Mammary epithelial cell (primary cell): ENCODE measurements at places on chromosomes 3 and 15. TPM values are rescaled to one million over a fixed set of nuclear protein-coding genes. Genes with fewer than 3 reads are reported as not detected.

- DNase-seq = no peak
Measured at GRCh38 chr15:57082054-57082728, 163.7 kb downstream of the TCF12 start.

Gene REC114
- polyA plus RNA-seq = not detected

- no peak for DNase-seq
Measured at GRCh38 chr15:101348643-101349042, 53.6 kb upstream of the SNRPA1 start.

DNA sequence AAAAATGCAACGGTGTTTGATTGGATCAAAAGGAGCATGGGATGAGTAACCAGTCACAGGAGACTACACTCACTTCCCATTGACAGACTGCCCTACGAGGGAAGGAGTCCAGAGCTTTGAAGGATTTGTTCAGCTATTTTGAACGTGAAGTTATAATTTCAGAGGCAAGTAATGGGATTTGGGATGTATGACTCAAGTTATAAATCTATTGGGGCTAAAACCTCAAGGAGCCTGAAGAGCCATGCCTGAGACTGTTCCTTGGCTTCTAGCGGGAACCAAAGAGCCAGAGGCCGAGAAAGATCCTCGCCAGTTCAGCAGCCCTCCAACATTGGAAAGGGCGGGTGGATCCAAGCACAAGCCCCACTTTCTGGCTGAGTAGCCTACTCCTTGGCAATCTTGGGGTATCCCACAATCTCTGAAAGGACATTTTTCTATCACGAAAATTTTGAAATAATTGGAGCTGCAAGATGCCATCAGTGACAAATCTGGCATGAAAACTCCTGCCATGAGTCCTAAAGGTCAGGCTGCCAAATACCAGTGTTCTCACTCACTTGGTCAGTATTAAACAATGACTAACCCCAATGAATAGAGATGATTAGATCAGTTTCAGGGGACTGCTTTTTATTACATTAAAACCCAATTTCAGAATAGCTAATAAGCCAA lies 48.6 kb upstream of the SLCO2A1 start:
- DNase-seq = no peak

Gene ZNF385D
- 7.1 TPM for polyA plus RNA-seq

Gene FGF7
- polyA plus RNA-seq = not detected

- DNase-seq = no peak
Measured at GRCh38 chr3:64667887-64668581, 19.8 kb downstream of the ADAMTS9 start.

Gene ABTB1
- polyA plus RNA-seq = 13.3 TPM

DNA sequence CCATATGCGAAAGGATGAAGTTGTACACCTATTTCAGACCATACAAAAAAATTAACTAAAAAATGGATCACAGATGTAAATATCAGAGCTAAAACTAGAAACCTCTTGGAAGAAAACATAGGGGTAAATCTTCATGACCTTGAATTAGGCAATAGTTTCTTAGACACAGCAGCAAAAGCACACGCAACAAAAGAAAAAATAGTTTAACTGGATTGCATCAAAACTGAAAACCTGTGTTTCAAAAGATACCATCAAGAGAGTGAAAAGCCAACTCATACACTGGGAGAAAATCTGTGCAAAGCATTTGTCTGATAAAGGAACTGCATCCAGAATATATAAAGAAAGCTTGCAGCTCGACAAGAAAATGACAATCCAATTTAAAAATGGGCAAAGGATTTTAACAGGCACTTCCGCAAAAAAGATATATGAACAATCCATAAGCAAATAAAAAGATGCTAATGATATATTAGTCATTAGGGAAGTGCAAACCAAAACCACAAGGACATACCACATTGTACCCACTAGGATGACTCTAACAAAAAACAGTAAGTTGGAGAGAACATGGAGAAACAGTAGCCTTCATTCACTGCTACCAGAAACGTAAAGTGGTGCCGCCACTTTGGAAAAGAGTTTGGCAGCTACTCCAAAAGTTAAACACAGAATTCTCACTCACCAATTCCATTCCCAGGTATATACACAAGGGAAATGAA lies 263.1 kb downstream of the ADAMTS17 start:
- DNase-seq = peak; percentile 76

Gene SERINC4
- 0.11 TPM for polyA plus RNA-seq

Gene DRD3
- not detected for polyA plus RNA-seq

DNA sequence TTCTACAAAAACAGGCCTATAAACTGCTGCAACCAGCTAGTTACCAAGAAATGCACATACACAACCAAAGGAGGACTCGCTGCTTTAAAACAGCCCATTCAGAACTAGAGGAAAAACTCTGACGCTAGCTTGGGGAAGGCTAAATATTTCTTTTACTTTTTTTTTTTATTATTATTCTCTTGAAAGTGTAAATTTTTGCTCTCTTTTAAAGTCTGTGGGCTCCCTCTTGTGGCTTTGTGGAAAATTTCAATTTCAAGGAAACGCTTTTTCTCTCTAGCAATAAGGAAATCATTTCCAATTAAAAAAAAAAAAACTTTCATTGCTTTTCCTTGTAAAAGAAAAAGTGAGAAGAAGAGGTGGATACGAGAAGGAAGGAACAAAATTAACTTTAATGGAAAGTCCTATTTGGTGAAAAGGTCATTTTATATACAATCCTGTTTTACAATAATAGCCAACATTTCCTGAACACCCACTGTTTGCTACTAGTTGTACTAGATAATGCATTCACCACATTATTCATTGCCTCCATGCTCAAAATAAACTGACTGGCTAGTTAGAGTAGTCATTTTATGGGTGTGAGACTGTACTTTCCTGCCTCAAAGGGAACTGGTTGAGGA lies 51.2 kb upstream of the SAMMSON start:
- DNase-seq = peak; percentile 9

- DNase-seq = no peak
Measured at GRCh38 chr15:80087104-80087503, 27.6 kb downstream of the ZFAND6 start.

Gene TMEM108
- polyA plus RNA-seq = not detected

- DNase-seq = no peak
Measured at GRCh38 chr15:57375827-57376695, at the start of gene CGNL1. TSS of gene CGNL1 (plus strand) at chr15:57376505. CDS start at chr15:57438000, 61,495 bp downstream.
